ENCODE measurements at places on chromosomes 1 and 21.

DNA sequence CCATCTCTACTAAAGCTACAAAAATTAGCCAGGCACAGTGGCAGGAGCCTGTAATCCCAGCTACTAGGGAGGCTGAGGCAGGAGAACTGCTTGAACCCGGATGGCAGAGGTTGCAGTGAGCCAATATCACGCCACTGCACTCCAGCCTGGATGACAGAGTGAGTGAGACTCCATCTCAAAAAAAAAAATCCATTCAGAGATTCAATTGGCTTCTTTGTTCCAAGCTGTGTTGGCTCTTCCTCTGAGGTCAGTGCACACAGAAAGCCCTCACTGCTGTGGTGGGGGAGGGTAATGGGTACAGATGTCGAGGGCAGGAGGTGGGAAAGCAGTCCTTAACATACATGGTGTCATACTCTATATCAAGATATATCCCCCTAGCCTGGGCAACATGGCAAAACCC, 14.7 kb downstream of the TIE1 start:
- no peak for DNase-seq

GRCh38 chr1:201374364-201374763, 3.1 kb downstream of the TNNT2 start:
- DNase-seq = no peak

GRCh38 chr1:108725906-108726305, 13.2 kb downstream of the FNDC7 start:
- DNase-seq = no peak

DNA sequence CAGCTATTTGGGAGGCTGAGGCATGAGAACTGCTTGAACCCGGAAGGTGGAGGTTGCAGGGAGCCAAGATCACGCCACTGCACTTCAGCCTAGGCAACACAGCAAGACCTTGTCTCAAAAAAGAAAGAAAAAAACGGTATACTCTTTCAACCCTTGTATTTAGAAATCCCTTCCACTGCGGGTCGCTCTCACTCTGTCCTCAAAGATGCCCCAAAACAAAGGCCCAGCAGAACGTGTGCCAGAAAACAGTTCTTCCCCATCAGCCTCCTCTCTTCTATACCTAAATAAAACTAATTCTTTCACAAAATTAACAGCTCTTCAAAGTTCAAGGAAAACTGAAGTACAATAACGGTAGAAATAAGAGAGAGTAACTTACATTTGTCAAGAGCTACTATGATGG, 13.2 kb downstream of the SETD4 start:
- DNase-seq = no peak

DNA sequence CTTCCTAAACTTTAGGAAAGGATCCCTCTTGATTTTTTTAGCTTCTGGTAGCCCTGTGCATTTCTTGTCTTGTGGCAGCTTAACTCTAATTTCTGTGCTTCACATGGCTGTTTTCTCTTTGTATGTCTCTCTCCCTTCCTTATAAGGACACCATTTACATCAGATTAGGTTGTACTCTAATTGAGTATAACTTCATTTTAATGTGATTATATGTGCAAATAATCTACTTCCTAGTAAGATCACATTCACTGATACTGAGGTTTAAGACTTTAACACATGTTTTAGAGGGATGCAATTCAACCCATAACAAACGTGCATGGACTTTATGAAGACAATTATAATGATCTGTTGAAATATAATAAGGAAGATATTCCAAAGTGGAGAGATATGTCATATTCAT, 46.7 kb downstream of the RGS4 start:
- DNase-seq = no peak

DNA sequence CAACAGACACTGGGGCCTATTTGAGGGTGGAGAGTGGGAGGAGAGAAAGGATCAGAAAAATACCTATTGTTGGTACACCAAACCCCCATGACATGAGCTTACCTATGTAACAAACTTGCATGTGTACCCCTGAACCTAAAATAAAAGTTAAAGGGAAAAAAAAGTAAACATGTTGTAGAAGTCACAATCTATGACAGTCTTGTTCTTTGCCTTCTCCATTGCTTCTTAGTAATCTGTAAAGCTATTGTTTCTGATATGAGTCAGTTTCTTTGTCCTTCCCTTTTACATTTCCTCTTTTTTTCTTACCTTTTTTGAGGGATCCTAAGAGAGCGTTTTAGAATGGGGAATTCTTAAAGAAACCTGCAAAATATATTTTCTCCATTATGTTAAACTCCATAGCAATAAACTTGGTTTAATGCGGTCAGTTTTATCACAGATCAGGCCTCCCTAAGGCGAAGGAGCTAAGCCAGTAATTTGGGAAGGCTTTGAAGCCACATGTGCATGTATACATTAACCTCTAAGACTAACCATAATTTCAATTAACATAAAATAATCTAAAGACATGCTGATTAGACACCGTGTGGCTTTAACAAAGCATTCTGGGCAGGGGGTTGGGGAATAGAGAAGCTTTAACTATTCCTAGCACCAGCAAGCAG, 77.8 kb upstream of the C1orf105 start:
- DNase-seq = no peak

GRCh38 chr1:206814716-206815341, 42.5 kb upstream of the IL10 start:
- DNase-seq = no peak

DNA sequence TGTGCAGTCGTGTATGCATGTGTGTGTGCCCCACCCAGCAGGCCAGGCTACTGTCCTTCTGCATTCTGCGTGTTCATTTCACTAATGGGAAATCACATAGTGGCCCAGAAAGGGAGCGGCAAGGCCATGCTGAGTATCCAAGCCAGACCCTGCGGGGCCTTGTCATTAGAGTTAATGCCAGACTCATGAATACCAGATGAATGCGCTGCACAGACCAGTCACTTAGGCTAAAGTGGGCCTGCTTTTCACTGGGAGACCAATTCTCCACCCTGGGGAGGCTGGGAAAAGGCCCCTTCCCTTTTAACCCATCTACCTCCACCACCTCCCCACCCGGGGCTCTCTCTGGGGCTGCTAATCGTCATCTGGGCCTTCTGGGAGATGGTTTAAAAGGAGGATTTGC, 17.0 kb upstream of the GRIK3 start:
- no peak for DNase-seq

DNA sequence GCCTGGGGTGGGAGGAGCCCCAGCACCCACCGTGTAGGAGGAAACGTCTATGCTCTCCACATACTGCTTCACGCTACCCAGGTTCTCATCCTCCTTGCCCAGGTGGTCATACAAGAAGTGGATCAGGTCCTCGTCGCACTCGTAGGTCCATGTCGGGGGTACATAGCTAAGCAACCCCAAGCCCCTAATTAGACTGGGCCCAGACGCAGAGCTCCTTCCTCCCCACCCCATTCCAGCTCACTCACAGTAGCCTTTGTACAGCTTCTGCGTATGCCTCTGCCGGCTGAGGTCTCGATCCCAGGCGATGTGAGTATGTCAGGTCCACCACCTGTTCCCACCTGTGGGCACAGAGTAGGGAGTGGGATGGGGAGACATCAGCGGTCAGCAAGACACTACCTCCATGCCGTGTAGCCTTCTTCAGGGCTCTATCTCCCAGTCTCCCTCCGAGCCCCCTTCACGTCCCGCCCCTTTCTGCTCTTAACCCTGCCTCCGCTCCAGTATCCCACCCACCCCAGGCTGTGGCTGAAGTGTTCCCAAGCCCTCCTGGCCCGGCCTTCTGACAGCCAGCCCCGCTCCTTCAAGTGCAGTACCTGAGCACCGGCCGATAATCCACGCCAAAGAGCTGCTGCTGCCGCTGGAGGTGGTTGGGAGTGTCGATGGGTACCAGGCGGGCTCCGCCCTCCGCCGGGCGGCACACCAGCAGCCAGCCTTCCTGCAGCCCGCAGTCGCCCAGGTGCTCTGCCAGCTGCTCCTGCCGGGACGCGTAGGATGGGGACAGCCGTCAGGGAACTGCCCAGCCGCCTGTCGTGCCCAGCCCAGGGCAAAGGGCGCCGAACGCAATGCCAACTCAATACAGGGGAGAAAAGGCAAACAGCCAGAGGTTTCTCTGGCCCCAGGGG, 919 bp downstream of the HECTD3 start:
- peak; percentile 79 for DNase-seq

GRCh38 chr1:17831597-17831996, 76.5 kb downstream of the ACTL8 start:
- no peak for DNase-seq

DNA sequence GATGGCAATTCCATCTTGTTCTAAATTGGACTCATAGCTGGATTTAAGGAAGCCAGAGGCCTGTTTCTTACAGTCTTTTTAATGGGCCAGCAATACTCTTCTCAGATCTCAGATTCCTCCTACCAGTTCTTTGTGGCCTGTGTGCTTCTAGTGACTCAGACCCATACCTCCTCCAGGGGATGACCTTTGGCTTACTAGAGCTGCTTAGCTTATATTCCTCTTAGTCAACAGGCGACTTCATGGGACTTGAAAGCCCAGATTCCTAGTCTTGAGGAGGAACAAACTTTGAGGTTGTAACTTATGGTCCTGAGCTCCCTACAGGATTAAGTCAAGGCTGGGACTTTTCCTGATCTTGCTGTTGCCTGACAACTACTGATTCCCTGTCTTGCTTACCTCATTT, 12.4 kb upstream of the PAPPA2 start:
- no peak for DNase-seq

DNA sequence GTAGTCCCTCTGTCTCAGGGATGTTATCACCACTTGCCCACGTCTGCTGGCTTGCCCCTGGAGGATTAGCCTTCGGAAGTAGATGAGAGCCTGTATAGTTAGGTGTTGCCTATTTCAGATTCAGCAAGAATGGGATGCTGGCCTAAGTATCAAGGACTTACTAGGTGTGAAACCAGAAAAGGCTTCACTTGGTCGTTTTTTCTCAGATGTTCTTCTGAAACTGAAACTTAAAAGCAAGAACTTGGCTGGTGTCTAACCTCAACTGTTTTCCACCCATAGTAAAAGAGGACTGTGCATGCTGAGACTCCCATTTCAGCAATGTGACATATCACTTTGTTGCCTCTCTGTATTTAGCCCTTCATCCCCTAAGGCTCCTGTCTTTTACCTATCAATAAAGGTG, 67.0 kb upstream of the LRRC53 start:
- DNase-seq = no peak

GRCh38 chr1:31398246-31398645, 14.8 kb upstream of the SERINC2 start:
- DNase-seq = no peak

- DNase-seq = no peak
Observed at GRCh38 chr1:203140743-203141520, 13.4 kb downstream of the ADORA1 start.

- DNase-seq = peak; percentile 52
Observed at GRCh38 chr1:83808536-83808935, 190.4 kb downstream of the TTLL7 start.

DNA sequence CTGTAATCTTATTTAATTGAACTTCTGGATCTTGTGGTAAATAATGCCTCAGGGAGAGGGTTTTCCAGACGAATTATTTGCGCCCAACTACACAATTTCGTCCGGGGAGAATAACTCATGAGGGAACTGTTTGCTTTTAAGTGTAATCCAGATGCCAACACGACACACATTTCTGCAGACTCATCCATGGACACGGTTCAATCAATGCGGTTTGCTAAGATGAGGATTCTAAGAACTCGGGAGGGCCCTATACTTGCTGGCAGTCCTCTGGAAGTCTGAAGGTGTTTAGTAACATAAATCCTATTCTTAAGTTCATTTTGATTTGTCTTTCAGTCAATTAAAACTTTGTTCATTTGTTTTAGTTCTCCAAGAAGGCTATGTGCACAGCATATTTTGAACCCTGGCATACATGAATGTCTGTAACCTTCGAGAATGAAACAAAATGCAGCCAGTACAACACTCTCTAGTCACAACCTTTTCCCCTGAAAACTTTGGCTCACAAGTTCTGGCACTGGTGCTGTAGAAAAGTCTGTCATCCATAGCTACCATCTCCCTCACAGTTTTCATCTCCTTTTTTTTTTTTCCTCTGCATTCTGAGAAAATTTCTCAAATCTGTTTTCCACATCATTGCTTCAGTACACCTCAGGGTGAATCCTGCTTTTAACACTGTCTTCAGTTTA, 38.8 kb downstream of the DIPK1A start:
- no peak for DNase-seq

- DNase-seq = no peak
Observed at GRCh38 chr1:65469126-65469888, 48.8 kb downstream of the LEPR start.

DNA sequence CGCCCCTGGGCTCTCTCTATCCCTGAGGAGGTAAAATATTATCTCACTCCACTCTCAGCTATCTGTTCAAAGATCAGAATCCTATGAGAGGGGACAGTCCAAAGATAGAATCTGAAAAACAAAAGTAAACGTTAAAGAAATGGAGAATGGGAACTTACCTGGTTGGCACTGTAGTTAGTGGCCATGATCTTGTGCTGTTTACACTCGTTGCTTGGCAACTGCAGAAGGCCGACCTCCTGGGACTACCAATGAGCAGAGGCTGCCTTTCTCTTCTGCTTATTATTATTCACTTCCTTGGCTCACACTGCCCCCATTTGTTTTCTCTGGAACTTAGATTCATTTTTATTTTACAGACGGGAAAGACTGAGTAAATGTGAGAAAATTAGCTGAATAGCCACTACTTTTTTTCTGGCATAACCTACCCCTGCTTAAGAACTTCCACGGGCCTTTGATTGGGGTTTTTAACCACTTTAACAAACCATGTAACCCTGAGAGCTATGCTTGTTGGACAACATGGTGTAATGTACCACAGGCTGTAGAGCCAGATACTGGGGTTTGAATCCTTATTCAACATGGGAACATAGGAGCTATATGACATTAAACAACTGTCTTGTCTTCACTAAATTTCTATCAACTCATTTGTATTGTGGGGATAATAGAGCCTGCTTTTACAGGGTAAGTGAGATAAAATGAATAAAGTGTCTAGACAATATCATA, at the start of gene CFAP126:
CFAP126 (minus strand) TSS at position 193 of the 717 bp plus-strand sequence; CDS start at position 185, 8 bp downstream.
- DNase-seq = peak; percentile 81

DNA sequence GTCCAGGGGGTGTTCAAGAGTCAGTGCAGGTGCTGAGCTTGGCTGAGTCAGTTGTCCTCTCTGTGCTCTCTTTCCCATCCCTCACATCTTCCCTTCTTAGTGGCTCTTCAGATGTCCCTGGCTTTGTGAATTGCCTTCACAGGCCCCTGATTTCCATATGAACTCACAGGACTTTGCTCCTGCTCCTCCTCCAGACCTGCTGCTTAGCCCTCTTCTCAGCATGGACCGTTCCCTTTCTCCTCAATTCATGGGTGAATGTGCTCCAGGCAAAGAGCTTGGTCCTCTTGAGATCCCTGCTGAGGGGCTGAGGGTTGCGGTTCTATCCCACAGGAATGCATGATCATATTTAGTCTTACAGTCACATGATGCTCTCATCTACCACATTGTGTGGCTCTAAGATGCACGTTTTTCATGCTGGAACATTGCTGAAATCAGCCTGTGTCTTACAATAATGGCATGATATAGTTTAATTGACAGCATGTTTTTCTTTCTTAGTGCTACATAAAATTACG, 30.5 kb downstream of the CACNA1E start:
- DNase-seq = no peak

- DNase-seq = no peak
Observed at GRCh38 chr1:101175466-101175865, 61.4 kb upstream of the S1PR1 start.
